ENCODE measurements at places on chromosomes 11 and 22.

GRCh38 chr11:76683161-76684095 lies 12.9 kb upstream of the LRRC32 start:
- no peak for DNase-seq

DNA sequence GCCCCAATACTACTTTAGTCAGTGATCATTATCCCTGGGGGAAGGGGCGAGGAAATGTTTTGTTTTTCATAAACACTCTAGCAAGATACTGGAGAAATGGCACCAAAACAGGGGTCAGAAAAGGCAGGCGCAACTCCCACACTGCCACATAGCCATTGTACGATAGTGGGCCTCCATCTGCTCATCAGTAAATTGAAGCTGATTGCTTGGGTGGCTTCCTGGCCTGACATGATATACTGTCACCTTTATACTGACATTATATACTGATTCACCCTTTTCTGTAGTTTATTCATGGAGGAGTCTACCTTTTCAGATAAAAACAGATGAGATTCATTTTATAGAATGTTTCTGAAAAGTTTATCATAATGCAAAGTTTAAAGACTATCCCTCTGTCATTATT lies 51.6 kb upstream of the CCDC34 start:
- DNase-seq = no peak

DNA sequence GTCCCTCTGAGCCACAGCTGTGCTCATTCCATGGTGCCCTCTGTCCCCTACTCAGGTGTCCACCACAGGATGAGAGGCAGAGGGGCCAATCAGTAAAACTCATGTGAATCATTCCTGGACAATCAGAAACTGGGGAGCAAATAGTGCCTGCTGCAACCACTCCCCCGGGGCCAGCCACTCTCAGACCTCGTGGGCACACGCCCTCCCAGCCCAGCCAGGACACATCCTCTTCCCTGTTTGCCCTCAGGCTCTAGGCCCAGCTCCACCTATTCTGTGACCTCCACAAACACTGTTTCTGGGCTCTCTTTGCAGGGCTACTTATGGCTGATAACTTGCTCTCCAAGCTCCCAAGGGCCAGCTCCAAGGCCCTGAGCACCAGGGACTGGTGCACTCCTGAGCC lies 14.0 kb upstream of the KCTD14 start:
- no peak for DNase-seq

DNA sequence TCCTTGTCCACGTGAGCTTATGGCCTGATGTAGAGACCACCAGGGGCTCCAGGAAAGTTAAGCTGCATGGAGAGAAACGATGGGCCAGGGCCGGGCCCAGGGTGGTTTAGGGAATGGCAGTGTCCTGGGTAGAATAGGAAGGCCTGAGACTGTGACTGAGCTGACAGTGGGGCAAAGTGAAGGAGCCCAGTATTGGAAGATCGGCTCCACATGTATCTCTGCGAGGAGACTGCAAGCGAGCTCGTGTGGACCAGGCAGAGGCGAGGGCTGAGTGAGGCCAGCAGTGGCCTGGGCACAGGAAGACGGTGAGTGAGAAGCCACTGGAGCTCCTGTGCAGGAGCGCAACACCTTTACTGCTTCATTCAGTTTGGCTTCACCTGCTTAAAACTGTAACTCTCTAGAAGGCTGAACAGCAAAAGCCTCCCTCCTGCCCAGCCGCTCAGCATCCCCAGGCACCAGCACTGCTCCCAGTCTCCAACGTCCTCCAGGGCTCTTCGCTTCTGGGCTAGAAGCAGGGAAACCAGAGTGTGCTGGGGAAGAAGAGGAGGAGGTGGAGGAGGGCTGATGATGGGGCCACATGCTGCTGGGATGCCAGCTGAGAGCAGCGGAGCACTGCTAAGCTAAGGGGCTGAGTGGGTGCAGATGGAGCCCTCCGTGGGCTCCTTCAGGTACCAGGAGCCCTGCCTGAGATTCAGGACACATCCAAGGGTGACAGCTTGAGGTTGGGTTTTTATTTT lies 13.5 kb downstream of the TCIRG1 start:
- no peak for DNase-seq

- no peak for DNase-seq
Observed at GRCh38 chr11:43532041-43532440, 148.5 kb upstream of the HSD17B12 start.

- DNase-seq = peak; percentile 36
Observed at GRCh38 chr22:43090130-43090789, 1.1 kb upstream of the TTLL1 start.
